ENCODE measurements at places on chromosomes 12 and 14. TPM values are rescaled to one million over a fixed set of nuclear protein-coding genes. Genes with fewer than 3 reads are reported as not detected.

The ACOT4 gene
- total RNA-seq = 3.0 TPM

The ACOT2 gene
- 22.8 TPM for total RNA-seq

The PIWIL1 gene
- total RNA-seq = not detected

The KRT75 gene
- total RNA-seq = not detected

The ZNF84 gene
- total RNA-seq = 26.5 TPM

The KLRK1 gene
- total RNA-seq = 2.7 TPM

GRCh38 chr12:56129942-56130495 lies 2.0 kb downstream of the ESYT1 start:
- DNase-seq = no peak

DNA sequence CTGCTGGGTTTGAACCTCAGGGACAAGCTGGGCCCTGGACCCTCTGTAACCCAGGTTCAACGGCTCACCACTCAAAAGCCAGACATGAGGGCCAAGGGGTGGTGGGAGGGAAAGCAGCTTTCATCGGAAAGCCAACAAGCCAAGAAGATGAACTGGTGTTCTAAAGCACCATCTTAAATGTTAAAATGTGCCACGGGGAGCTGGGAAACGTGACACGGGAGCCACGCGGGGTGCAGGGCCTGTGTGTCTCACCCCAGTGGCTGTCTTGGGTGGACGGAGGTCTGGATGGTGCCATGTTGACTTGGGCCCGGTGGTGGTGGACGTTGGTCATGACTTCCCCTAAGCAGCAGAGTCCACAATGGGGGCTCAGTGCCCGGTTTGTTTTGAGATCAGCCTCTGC lies 97.7 kb upstream of the SFSWAP start:
- DNase-seq = no peak

GRCh38 chr12:113228394-113229028 lies 7.2 kb downstream of the TPCN1 start:
- DNase-seq = no peak

DNA sequence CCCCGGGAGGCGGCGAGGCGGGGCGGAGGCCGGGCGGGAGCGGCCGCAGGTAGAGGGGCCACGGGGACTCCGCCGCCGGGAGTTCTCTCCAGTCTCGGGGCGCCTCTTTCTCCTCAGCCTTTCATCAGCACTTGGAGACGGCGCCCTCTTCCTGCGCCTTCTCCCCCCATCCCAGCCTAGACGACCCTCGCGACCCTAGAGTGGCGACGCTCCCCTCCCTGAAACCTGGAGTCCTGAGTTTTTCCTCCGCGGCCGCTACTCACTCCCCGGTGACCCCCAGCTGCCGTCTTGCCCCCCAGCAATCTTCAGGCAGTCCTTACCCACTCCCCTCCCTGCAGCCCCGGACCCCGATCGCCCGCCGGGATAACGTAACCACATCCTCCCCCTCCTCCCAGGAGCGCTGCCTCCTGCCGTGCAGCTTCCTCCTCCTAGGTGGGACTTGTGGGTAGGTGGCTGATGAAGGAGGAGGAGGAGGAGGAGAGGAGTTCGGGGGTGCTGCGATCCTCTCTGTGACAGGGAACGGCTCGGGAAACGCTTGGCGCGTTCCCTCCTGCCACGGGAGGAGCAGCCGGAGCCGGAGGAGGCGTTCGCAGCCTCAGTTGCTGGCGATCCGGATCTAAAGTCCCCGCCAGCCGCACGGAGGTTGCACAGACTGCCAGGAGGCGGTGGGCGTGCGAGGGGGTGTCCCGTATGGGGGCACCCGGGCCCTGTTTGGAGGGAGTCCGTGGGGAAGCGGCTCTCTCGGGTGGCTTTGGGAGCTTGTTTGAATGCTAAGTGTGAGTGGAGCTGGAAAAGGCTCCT lies 891 bp downstream of the PLEKHA5 start:
- DNase-seq = no peak

GRCh38 chr12:87038098-87038497 lies 781.9 kb upstream of the MGAT4C start:
- DNase-seq = no peak

- DNase-seq = no peak
Observed at GRCh38 chr12:41981013-41981412, 163.7 kb downstream of the GXYLT1 start.

DNA sequence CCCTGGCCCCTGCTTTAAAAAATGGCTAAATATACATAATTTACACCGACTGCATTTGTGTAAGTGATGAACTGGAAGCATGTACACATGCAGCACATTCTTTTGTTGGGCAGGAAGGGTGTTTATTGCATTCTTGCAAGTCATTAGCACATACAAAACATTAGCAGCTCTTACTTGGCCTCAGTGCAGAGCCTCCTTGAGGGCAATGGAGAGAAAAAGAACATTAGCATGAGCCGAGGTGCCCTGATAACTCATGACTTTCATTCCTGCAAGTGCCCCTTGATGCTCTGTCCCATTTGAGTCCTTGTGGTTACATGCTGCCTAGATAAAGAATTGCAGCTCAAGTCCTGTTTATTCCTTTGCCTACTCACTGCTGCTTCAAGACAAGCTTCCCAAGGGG lies 61.9 kb downstream of the PAX9 start:
- DNase-seq = no peak

DNA sequence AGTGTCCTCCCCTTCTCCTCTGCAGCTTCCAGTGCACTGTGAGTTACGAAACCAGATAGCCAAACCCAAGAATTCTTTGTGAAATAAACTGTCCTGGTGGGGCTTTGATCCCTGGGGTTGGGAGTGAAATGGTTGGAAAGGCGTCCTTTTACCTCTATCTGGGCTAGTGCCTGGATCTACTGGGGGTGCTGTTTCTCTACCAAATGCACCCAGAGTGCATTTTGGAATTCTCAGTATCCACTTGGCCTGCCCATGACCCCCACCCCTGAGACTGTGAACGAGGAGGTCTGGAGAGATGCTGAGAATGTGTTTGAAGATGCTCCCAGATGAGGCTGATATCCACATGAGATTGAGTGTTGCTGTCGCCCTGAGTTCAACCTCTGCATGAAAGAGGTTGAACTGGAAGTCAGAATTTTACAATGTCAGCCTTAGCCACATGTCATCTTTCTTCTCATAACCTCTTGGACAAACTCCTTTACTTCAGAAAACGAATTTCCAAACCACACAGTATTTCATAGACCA lies 87.1 kb upstream of the CLMN start:
- no peak for DNase-seq

DNA sequence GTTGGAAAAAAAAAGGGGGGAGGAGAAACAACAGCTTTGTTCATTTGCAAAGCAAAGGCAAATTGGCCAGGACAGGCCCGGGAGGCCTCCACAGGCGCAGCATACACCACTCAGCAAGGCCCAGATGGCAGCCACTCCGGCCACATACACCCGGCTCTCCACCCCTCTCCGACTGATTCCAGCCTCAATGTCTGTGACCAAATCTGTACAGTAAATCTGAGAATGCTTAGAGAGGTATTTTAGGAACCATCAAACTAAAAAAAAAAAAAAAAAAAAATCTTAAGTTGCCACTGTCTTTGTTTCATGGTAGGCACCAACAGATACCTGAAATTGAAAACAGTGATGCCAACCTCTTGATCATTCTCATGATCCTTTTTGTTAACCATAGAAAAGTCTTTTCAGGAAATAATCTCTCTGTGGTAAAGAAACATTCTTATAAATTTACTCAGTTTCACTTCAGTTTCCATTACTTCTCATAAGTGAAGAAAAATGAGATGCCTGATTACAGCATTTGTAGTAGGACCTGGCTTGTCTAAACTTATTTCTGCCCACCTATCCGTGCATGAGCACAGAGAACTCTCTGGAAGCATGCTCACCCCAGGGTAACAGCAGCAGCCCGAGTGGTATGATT lies 20.2 kb downstream of the VPS37B start:
- DNase-seq = no peak

DNA sequence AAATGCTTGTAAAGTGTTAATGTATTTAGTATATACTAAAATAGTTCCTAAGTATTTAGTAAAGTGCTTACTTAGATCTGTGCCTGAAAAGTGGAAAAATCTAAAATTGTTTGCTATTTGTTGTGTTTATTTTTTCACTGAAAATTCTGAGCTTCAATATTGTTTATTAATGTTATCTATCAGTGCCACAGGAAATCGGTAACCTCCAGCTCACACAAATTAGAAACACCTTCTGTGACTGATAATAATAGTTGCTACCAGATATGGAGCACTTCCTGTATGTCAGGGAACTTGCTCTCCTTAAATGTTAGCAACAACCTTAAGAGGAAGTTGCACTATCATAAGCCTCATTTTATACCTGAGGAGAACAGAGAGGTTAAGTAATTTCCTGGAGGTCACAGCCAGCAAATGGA lies 723 bp upstream of the LRP10 start:
- DNase-seq = no peak

DNA sequence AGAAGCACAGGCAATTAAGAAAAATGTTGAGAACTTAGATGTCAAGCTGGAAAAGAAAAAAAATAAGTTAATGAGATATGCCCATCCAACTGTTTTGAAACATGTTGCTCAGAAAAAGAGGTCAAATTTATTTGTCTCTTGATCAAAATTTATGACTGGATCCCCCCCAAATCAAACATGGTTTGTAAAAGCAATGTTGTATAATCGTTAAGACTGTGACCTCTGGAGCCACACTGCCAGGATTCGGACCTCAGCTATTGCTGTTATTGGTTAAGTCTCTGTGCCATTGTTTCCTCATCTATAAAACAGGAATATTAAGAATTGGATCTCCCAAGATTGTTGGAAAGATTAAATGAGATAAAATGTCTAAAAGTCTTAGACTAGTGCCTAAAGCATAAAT lies 51.9 kb upstream of the LRRK2 start:
- DNase-seq = no peak
